Sciatic nerve (tissue), 2 donors: ENCODE measurements at places on chromosomes 12 and 14. TPM values are rescaled to one million over a fixed set of nuclear protein-coding genes. Genes with fewer than 3 reads are reported as not detected.

- DNase-seq = no peak
These were observed 186.3 kb upstream of the CLEC14A start for GRCh38 chr14:38442208-38442607.

DNA sequence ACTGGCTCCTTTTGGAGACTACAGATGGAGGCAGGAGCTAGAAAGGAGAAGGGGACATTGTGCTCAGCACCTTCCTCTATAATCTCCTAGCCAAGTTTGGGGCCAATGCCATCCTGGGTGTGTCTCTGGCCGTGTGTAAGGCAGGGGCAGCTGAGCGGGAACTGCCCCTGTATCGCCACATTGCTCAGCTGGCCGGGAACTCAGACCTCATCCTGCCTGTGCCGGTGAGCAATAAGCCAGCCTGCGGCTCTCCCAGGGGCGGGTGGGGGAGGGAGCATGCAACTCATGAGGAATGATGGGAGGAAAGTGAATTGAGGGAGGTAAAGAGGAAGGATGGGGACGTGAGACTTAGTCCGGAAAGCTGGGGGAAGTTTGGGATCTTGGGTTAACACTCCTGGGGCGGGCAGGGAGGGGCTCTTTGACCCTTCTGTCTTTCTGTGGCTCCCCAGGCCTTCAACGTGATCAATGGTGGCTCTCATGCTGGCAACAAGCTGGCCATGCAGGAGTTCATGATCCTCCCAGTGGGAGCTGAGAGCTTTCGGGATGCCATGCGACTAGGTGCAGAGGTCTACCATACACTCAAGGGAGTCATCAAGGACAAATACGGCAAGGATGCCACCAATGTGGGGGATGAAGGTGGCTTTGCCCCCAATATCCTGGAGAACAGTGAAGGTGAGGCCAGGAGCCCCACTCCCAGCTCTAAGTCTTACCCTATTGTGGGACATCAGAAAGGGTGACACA, 3.3 kb downstream of the ENO2 start:
- DNase-seq = no peak

DNA sequence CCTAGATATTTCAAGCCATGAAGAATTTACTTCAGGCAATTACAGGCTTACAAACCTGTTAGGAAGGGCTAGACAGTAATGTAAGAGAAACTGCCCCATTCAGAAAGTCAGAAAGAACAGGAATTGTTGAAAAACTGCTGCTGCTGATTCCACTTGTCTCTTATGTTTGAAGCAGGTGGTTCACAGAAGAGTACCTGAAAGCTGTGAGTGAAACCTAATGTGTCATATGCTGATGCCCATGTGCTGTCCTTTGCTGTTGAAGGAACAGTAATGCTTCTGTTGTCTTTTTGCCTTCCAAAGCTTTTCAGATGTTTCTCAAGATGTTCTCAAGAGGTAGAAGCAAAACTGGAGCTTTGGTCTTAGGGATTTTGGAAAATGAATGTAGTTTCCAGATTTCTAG, 39.0 kb downstream of the MNAT1 start:
- DNase-seq = no peak

GRCh38 chr12:40287369-40287975, 62.7 kb downstream of the LRRK2 start:
- no peak for DNase-seq

DNA sequence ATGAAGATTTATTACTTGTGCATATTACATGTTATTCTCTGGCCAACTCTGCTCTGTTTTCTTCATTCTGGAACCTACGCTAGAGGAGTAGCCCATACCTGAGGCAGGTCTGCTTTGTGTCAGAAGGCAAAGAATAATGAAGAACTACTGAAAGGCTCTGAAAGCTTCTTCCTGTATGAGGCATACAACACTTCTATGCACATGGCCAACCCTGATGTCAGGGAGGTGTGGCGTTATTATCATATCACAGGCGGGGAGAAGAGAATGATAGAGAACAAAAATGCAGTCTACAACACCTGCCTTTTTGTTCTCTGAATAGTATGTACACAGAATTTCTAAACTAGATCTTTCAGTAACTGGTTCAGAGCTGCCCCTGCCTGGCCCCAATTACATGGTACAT, 32.5 kb upstream of the CRY1 start:
- DNase-seq = no peak

DNA sequence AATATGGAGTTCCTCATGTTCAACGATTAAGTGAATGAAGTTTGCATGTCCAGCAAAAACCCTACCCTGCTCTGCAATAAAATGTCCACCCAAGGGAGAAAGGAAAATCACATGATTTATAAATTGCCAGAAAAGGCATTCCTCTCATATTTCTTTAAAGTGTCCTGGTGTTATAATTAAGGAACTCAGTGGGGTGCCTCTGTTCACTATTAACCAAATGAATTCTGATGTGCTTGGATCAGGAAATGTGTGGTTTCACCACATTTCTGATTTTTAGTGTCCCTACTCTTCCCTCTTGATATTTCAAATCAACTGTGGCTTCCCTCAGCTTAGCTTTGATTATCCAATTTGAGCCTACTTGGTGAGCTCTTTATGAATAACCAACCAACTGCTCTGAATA, 208.1 kb downstream of the PHLDA1 start:
- DNase-seq = no peak

DNA sequence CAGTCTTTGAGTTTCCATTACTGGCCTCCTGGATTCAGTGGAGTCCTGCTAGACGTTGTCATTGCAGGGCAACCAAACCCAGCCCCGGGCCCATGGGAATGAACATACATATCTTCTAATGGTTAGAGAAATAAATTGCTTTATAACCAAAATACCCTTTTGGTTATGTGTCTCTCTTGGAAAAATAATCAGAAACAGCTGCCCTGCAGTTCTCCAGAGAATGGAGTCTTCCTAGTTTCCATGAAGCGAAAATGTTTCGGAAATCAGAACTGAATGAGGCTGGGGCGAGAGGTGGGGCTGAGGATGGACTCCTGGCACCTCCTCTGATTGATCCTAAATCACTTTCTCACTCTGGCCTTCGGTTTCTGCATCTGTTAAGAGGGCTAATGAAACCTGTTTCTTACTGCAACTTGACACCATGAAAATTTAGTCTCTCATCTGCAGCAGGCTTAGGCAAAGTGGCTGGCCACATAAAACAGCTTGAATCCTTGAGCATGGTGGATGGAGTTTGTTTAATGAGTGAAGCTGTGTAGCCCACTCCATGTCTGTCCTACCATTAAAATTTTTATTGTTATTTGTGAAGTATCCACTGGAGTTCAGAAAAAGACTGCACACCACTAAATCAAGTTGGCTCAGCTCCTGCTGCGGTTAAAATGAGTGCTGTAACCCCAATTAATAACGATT, 198.9 kb downstream of the CACNA1C start:
- DNase-seq = no peak

- DNase-seq = no peak
These were observed 9.8 kb upstream of the KRT6A start for GRCh38 chr12:52502877-52503276.

GRCh38 chr14:56650048-56650447, 70.5 kb downstream of the TMEM260 start:
- peak; percentile 63 for DNase-seq

SOX5 gene
- 43.6 TPM for total RNA-seq
